ENCODE measurements at places on chromosomes 13 and 19. TPM values are rescaled to one million over a fixed set of nuclear protein-coding genes. Genes with fewer than 3 reads are reported as not detected.

DNA sequence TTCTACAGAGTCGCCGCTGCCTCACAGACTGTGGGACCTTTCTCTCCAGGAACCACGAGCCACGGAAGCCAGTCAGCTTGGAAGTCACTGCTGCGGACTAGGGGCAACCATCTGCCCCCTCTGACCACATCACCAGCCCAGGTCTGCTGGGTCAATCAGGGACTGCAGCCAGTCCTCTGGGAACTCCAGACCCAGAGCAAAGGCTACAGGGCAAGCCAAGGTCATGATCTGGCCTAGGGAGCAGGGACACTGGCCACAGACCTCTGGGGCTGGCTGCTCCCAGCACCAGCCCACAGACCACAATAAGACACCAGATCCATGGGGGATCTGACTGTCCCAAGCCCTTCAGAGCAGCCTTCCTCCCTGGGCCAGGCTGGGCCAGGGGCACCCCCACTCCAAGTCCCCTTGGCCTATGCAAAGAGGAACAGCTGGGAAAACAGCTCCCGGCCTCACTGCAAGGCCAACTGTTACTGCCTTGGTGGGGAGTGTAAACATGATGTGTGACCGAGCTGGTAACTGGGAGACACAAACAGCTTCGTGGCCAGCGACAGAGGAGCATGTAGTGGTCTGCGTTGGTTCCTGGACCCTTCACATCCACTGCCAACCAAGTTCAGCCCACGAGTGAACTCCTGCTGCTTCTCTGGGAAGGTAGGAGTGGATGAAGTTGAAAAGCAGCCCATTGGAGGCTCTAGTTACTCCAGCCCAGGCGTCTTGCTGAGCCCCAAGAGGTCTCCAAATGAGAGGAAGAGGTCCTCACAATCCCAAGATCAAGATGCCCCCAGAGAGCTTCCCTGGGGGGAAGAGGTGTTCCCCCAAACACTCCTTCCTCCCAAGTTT lies 1.5 kb downstream of the AKT2 start:
- peak; percentile 58 for DNase-seq

The CLDN10 gene
- not detected for total RNA-seq

The YJEFN3 gene
- 3.1 TPM for total RNA-seq

The ZNF600 gene
- total RNA-seq, result 9.2 TPM

GRCh38 chr19:34808566-34808965 lies 35.6 kb upstream of the ZNF599 start:
- DNase-seq, result no peak

- DNase-seq, result no peak
These were observed 17.0 kb upstream of the COX7A1 start for GRCh38 chr19:36169084-36169760.

DNA sequence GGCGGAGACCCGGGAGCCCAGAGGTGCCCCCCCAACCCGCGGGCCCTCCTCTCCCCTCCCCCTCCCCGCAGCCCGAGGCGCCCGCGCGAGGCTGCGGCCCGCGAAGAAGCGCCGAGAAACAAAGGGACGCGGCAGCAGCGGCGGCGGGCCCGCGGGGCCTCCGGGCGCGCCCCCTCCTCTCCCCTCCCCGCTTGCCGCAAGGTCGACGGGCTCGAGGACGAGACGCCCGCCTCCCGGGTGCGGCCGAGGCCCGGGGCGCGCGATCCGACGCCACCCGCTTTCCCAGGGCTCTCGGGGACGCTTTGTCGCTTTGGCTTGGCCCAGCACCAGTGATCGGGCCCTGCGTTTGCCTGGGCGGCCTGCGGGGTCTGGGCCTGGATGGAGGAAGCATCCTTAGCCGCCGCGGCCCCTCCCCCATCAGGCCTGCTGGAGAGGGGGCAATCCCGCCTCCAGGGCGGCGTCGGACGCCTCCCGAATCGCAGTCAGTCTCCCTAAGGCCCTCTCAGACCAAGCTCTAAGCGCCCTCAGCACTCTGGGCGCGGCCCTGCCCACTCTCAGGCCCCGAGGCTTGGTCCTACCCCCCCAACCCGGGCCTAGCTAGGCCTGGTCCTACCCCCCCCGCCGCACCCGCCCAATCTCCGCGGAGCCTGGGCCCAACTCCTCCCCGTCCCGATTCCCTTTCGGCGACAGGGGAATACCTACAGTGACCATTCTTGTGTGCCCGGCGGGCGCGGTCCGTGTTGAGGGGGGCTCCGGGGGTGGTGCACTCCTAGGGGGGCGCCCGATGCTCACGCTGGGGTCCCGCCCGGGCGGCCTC lies 740 bp downstream of the ELAVL3 start:
- no peak for DNase-seq

DNA sequence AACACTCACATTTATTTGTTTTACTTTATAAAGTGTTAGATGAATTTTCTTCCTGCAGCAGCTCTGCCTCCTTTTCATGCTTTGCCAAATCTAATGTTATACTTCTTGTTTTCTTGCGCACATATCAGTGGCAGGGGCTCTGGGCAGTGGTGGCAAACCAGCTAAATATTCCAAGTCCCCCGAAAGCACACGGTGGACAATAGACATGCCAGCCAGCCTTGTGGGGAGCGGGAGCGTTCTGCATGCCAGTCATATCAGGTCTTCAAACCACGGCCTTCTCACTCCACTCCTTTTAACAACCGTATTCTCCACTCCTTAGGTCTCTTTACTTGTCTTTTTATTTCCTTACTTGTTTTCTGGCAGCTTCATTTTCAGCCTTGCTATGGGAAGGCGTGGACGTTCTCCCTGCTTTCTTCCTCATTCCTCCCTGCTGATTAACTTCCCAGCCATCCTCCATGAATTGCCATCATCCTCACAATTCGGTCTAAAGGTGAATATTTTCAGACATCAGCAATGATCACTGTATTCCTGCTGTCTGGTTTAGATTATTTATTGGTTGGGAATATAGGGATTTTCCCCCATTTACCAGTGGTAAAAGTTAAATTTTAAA lies 77.1 kb upstream of the WASF3 start:
- DNase-seq, result peak; percentile 17

The ITPKC gene
- 17.7 TPM for total RNA-seq

The SIGLEC12 gene
- total RNA-seq, result not detected

DNA sequence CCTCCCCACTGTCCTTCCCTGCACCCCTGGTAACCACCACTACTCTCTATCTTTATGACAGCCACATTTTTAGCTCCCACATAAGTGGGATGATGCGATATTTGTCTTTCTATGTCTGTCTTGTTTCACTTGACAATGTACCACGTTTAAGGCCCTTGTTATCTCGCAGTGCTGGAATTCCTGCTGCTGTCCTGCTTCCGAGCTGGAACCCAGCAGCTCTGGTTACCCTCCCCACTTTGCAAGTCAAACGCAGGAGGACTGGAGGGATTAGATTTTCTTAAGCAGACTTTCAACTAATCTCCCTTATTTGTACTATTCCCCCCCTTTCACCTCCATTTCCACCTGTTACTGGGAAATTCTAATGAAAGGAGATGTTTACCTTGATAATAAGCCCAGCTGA lies 59.1 kb upstream of the PDX1 start:
- no peak for DNase-seq

The FCGBP gene
- total RNA-seq, result 83.5 TPM

DNA sequence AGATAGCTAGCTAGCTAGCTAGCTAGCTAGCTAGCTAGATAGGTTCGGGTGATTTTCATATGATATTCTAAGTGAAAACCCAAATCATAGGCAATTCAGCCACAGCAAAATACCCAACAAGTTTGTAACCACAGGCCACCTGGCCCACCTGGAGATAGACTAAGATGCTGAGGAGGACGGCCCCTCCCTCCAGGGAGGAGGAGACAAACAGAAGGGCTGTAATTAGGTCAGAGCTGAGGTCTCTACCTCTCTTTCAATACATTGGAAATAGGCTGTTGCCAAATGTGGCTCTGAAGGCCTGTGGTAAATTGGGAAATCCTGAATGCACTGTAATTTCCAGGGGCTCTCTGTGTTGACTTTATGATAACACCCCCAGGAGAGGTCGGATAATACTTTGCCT lies 382.2 kb downstream of the FGF9 start:
- DNase-seq, result no peak

- no peak for DNase-seq
These were observed 234.3 kb downstream of the LMO7 start for GRCh38 chr13:75870397-75870903.

The SLC1A6 gene
- total RNA-seq, result not detected

GRCh38 chr19:14022469-14022868 lies 5.5 kb upstream of the RLN3 start:
- DNase-seq, result no peak

GRCh38 chr13:105827111-105827809 lies 708.2 kb downstream of the EFNB2 start:
- DNase-seq, result no peak

The ARHGEF7 gene
- 79.8 TPM for total RNA-seq

- no peak for DNase-seq
These were observed 17.7 kb downstream of the LRRC4B start for GRCh38 chr19:50550594-50550966.

DNA sequence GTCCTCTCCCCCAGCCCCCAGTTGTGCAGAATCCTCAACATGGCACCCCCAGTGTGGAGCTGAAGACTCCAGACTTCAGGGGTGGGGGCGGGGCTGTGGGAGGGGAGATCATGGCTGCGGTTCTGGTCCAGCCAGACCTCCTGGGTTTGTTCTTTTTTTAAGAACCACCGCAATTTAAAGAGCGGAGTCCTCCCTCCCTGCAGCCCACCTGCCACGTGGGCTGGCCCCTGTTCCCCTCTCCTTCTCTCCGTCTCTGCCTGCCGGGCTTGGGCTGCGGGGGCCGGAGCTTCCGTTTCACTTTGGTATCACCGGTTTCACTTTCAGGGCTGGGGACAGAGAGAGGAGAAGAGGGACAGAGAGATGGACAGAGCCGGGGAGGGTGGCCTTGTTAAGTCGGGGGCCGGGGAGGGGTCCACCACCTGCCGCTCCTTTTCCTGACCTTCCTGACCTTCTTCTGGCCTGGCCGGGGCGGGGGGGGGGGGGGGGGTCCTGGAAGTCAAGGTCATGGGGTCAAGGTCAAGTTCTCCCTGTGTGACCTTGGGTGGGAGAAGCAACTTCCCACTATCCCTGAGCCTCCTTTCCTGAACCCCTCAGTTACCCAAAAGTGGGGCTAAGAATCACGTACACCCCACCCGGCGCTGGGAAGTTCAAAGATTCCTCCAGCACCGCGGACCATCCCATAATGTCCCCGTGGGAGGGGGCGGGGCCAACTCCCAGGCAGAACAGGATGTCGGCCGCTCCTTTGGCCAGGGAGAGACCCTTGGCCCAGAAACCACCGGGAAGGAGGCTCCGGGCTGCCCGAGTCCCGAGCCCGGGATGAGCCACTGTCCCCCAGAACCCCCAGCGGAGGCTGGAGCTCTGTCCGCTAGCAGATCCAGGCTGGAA lies 11.3 kb upstream of the ZBTB7A start:
- DNase-seq, result peak; percentile 89

DNA sequence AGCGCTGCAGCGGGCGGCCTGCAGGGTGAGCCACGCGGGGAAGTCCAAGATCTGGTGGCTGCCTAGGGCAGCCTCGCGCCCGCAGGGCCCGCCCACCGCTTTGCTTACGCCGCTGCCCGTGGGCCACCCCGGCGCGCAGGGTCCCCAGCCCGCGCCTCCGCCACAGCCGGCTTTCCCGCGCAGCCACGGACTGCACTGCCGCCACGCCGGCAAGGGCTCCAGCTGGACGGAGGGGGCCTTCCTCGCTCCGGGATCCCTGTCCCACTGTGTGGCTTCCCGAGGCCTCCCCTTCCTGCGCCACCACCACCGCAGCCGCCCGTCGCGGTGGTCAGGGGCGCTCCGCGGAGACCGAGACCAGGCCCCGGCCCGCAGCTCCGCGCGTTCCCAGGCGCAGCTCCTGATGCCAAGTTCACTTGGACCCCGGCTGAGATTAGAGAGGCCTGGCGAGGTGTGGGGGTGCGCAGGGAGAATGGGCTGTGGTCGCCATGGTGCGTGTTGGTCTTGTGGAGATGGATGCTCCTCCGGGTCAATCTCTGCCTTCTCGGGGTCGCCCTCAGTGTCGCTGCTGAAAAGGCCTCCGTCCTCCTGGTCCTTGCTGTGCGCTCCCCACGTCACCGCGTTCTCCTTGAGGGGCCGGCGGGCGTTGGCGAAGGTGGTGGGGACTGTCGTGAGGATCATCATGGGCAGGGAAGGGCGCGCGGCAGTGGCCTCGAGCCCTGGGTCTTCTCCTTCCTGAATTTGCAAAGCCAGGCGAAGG lies 17.9 kb upstream of the RNF17 start:
- no peak for DNase-seq

GRCh38 chr19:18881491-18881890 lies 14.5 kb downstream of the CERS1 start:
- no peak for DNase-seq

- no peak for DNase-seq
These were observed 39.6 kb downstream of the INSR start for GRCh38 chr19:7254590-7254989.

GRCh38 chr19:41218615-41219507 lies at the start of gene AXL:
Gene AXL, plus strand, starts transcription at chr19:41219223. Its CDS starts 170 bp downstream, at chr19:41219393.
- peak; percentile 95 for DNase-seq

DNA sequence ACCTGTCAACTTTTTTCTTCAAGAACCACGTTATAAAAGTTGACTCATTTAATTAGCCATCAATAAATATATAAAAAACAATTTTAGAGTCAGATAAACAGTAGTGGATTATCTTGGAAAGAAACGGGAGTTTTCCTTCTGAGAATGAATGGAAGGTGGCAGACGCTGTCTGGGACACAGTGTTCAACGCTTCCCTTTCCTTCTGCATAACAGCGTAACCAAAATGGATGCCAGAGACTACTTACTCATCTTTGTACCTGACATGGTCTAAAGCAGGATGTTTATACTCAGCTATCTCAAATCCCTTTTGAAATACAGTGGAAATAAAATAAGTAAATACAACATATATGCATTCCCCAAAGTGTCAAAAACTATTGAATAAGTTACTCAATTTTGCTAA lies 195.2 kb downstream of the LHFPL6 start:
- DNase-seq, result no peak

DNA sequence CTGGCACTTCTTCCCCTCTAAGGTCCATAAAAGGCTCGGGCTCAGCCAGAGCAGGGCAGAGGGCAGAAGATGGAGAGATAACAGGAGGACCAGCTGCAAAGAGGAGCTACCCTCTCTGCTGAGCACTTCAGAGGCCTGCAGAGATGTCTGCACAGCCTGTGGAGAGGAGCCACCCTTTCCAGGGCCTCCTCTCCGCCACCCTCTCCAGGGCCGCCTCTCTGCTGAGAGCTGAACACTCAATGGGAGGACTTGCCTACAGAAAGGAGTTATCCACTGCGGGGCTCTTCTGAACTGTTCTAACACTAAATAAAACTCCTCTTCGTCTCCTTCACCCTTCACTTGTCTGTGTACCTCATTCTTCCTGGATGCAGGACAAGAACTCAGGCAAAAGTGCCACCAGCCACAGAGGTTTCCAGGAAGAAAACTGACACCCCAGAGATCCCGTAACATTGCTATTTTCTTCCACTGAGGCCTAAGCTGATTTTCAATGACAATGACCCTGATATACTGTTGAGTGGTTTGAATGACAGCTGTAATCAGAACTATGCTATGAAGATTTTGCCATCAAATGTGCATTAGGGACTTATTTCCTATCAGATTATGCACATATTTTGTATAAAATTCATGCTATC lies 16.2 kb upstream of the TSC22D1 start:
- no peak for DNase-seq

- no peak for DNase-seq
These were observed 174.0 kb downstream of the DCT start for GRCh38 chr13:94305463-94305862.
